ENCODE measurements at places on chromosomes 13 and 19.
A peak's percentile ranks its signal among the peaks of the same experiment; 100 is the strongest.

- no peak for DNase-seq
Observed at GRCh38 chr19:41555748-41556147, 20.2 kb upstream of the CEACAM21 start.

GRCh38 chr19:3404324-3405260, 38.2 kb downstream of the NFIC start:
- no peak for DNase-seq

GRCh38 chr19:16394681-16395375, 70.2 kb downstream of the KLF2 start:
- DNase-seq = no peak

DNA sequence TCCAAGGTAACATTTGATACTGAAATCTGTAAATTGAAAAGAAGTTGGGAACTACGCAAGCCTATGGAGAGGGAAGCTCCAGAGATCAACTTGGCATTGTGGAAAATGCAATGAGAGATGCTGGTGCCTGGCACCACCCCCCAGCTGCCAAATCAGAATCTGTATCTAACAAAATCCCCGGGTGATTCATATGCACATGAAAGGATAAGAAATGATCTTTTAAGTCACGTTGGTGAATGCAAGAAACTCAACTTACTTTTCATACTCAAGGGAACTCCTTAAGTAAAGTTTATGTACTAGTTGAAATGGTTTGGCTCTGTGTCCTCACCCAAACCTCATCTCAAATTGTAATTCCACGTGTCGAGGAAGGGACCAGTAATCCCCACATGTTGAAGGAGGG, 158.5 kb upstream of the MYO16 start:
- DNase-seq = no peak

GRCh38 chr13:23718996-23719395, 148.8 kb downstream of the TNFRSF19 start:
- no peak for DNase-seq

- no peak for DNase-seq
Observed at GRCh38 chr13:42190529-42190928, 81.4 kb upstream of the AKAP11 start.

GRCh38 chr19:49890349-49891311, 6.1 kb downstream of the IL4I1 start:
- no peak for DNase-seq

GRCh38 chr13:110576070-110576394, 14.5 kb upstream of the RAB20 start:
- no peak for DNase-seq

- DNase-seq = no peak
Observed at GRCh38 chr19:15291089-15291488, 41.2 kb downstream of the BRD4 start.

DNA sequence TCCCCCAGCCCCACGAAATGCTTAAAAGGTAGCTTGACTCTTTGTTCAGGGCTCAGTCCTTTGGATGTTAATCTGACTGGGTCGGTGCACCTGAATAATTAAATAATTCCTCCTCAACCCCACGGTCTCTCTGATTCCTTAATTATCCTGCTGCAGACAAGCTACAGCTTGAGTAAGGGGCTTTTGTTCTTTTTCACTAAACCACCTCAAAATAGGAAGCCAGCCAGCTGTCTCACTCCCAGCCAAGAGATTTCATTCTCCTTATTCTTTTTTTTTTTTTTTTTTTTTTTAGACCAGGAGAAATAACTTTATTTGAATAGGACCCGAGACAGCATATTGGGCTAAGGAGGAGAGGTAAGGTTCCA, 7.9 kb upstream of the FCGBP start:
- DNase-seq = no peak

DNA sequence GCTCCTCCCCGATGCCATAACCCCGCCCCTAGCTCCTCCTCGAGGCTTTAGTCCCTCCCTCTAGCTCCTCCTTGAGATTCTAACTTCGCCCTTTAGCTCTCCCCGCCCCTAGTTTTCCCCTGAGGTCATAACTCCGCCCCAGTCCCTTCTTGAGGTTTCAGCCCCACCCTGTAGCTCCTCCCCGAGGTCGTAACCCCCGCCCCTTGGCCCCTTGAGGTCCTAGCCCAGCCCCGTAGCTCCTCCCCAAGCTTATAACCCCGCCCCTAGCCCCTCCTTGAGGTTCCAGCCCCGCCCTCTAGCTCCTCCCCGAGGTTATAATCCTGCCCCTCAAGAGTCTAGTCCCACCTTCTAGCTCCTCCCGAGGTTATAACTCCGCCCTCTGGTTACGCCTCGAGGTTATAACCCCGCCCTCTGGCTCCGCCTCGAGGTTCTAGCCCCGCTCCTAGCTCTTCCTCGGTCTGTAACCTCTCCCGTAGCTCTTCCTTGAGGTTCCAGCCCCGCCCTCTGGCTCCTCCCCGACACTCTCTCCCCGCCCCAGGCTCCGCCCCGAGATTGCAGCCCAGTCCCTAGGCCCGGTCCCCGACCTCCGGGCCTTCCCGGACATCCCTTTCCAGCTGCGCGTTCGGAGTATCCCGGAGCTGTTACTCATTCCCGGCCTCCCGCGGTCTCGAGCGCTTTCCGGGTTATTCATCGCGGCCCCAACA, 1.4 kb downstream of the PLAUR start:
- DNase-seq = no peak

DNA sequence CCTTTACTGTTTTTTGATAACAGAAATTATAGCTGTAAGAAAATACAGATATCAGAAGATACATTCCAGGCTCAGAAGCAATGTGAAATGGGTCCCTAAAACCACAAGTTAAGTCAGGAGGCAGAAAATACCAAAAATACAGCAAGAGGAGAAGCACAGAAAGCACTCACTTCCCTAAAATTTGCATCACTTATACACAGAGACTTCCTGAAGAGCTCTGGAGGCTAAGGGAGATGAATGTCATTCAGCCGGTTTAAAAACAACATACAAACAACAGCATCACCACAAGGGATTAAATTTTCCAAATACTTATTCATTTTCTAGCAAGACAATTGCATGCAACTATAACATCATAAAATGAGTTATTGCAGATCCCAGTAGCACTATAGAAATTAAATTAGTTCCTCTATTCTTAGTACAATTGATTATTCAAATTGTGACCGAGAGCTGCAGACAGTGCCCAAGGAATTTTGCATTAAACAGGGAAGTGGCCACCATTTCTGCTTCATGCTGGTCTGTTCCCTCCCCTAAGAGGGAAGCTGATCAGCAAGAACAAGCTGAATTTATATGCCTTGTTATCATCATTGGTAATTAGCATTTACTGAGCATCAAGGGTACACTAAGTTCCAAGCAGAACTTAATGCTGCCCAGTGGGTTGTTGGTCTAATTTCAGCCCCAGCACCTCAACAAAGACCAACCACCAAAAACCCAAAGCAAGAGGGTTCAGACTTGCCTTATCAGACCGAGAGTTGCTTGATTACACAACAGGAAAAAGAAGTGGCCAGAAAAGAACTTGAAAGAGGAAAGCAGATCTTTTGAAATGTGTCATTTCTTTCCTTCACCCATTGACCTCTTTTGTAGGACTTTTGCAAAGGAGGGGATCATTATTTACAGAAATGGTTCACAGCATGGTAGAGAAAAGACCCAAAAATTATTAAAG, 140.7 kb downstream of the KCTD12 start:
- DNase-seq = no peak

DNA sequence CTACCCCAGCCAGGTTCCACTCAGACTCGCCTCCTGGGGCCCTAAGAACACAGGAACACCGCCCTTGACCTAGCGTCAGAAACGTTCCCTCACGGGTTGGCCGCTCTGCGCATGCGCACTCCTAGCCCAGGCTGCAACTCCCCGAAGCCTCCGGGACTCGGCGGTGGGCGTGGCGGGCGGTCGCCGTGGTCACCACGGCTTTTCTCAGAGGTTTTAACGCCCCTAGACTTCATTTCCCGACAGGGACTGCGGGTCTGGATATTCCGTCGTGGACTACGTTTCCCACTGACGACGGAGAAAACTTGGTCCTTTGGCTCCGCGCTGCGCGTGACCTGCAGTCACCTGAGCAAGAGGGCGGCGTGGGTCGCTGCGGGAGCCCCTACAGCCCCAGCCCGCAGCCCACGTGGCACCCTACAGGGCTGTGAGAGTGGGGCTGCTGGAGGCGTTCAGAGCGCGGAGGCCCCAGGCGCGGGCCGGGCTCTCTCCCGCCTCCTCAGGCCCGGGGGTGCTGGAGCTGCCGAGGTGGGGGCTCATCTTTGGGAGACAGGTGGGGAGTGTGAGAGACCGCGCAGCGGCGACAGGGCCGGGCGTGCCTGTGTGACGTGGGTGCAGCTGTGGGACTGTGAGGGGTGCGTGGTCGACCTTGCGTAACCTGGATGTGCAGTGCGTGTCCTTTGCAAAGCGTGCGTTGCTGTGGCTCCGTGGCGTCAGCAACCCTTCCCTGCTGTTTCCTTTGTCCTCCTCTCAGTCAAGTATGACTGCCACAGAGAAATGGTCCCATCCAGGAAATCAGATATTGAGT, 38.0 kb upstream of the ZNF573 start:
- DNase-seq = peak; percentile 42

DNA sequence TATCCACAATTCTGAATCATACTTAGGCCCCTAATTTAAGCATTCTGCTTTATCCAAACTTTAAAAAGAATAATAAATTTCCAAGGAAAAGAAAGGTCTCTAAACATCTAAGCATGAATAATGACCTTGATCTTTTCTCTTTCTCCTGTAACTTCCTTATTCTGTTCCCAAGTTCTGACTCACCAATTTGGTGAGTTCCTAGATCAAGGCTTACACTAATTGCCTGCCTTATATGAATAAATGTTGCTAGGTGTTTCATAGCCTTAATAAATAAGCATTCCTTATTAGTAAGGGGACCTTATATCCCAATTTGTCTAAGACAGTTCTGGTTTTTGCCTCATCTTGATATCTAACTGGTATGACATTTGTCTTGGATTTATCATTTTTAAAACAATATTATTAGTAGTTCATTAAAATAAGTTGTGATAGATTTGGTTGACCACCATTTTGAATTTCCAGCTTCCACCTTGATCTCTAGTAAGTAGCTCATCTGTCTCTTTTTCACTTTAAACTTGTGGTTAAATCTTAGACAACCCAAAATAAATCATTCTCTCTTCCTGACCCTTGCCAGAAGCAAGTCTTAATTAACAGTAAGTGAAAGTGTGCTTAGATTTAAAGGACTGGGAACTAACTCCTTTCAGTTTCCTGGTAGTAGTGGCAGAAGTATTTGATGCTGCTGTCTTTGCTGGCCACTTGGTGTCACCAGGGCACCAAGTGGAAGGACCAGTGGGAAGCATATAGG, 121.2 kb upstream of the MLNR start:
- DNase-seq = no peak

DNA sequence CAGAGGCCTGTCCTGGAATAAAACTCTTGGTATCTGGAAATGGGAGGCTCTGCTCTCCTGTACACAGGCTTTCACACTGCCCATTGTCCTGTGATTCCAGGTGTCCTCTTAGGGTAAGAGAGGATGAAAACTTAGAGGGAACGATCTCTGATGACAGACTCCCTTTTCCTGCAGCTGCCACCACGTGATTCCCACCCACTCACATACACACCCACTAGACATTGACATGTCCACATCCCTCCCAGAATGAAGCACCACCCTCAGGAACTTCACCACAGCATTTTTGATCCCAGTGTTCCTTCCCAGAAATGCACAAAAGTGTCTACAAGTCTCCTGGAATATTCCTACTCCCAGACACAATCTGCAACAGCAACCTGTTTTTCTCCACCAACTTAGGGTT, 8.2 kb downstream of the ZNF429 start:
- no peak for DNase-seq

GRCh38 chr19:13053238-13053637, 49.4 kb downstream of the LYL1 start:
- DNase-seq = no peak

DNA sequence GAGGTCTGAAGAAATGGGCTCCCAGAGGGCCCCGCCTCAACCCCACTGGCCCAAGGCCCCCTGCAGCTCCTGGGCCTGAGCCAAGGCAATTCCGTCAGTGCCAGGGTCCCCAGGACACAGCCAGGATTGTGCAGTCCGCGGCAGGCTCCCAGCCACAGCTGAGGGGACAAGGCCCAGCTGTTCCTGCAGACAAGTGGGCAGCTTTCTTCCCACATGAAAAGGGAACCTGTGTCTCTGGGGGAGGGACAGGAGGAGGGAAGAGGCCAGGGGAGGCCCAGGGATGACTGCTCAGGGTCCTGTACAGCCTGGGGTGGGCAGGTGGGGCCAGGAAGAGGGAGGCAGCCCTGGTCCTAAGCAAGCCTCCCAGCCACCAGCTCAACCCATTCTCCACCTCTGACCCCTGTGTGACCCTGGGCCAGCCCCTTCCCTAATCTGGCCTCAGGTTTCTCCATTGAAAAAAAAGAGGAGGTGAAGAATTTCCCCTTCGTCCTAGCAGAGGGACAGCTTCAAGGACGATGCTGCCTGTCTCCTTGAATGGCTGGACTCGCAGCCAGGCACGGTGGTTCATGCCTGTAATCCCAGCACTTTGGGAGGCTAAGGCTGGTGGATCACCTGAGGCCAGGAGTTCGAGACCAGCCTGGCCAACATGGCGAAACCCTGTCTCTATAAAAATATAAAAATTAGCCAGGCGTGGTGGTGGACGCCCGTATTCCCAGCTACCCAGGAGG, 20.5 kb upstream of the VSTM2B start:
- DNase-seq = no peak

GRCh38 chr19:30349131-30349730, 23.0 kb upstream of the ZNF536 start:
- DNase-seq = no peak

- no peak for DNase-seq
Observed at GRCh38 chr19:4086411-4086867, 19.7 kb upstream of the ZBTB7A start.

DNA sequence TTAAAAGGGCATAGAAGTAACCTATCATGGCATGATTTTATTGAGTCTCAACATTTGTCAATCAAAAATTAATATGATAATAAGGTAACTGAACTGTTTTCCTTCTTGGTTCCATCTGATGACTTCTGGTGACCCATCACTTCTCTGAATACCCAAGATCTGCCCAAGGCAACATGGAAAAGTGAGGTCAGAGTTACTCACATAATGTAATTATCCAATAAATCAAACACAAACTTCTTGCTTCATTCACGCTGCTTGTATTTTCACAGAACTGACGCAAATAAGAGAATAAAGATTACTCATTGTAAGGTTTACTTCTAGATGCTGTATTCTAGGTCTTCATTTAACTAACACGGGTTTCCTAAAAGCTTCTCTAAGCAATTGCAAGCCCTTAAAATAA, 361.6 kb downstream of the RBM26 start:
- no peak for DNase-seq

DNA sequence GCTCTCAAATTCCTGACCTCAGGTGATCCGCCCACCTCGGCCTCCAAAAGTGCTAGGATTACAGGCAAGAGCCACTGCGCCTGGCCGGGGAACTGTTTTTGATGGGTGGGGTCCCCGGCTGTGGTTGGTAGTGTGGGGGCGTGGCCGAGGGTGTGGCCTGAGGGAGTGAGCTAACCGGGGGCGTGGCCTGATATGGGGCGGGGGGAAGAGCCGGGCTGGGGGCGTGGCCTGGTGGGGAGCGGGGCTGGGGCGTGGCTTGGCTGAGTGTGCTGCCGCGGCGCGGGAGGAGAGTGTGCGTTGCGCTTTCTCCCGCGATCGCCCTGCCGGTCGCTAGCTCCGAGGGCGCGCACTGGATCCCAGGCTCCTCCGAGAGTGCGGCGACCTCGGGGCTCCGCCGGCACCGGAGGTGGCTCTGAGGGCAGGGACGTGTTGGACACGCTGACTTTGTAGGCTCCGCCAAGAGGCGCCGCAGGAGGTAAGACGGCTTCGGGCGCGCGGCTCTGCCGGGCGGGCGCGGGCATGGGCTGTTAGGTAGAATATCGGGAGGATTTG, at the start of gene SPATA13:
Gene SPATA13, plus strand, starts transcription at position 263 of the 552 bp plus-strand sequence. CDS start 62,210 bp downstream, outside the sequence.
- peak; percentile 24 for DNase-seq

- no peak for DNase-seq
Observed at GRCh38 chr13:44331912-44332851, 41.4 kb upstream of the SERP2 start.

All from cortex of kidney (tissue), 1 donor.